AG10803 (cell line): ENCODE measurements at places on chromosomes 4 and X.
A peak's percentile ranks its signal among the peaks of the same experiment; 100 is the strongest.

DNA sequence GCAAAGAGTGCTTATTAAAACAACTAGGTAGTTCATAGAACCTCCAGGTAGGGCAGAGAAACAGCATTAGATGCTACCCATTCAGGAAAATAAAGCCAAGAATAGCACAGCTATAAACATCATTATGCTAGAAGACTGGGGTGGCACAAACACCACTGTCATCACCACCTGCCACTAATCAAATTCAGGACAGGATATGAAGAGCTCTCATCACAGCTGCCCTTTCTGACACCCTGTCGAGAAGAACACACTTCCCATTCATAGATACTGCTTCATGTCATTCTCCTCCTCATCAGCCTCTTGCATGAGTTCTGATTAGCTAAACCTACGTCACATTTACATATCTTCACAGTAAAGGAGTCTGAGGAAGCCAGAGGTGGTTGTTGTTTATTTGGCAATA is 692.3 kb upstream of the HS3ST1 start:
- DNase-seq: no peak

- no peak for DNase-seq
These were observed 15.8 kb downstream of the CYTL1 start for GRCh38 chr4:5003372-5003857.

DNA sequence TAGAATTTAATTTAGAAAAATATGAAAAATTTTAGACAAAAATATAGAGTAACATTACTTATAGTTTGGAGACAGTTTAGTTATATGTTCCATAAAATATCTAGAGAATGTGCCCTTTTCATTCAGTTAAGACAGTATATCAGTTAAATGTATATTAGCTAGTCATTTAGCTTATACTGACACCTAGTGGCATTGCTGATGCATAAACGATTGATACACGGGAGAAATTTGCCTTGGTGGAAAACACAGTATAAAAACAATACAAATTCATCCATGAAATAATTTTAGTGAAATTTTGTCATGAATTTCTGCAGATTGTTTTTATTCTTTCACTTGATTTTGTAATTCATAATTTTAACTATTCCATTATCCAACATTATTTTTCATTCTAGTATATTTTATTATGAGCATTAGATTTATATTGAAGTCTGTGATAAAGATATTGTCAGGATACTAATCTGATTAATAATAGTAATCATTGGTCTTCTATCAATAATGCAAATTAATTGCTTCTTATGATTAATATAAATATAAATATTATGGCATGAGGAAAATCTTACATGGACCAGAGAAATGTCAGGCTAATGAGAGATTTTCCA is 219.0 kb downstream of the TLL1 start:
- DNase-seq: peak; percentile 25

DNA sequence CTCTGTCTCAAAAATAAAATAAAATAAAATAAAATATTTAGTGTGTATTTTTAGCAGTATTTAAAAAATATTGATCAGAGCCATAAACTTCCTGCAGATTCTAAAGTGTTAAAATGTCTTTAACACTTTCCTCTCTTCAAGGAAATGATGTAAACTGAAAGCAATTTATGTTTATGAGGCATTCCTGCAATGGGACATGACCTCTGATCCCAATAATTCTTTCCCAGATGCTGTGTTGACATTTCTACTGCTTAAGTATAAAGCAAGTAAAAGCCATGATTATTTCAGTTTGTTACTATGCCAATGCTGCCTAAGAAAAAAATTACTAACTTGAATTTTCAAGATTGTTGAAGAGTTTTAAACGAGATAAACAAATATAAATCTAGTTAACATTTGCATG is 29.0 kb downstream of the COQ2 start:
- DNase-seq: peak; percentile 86

DNA sequence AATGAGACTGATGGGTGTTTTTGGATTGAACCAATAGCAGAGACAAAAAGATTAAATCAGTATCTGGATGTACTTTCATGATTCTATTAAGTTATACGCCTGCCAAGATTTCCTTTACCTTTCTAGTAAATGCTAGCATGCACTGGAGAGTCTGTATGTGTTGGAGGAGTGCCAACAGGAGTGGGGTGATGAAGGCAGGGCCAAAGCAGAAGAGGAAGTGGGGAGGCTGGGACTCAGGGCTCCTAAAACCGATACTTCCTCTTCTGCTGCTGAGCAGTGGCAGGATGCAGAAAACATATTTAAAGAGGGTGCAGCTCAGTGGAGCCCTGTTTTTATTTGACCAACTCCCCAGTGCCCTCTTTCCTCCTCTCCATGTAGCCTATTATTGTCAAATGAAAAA is 5.6 kb downstream of the CYSLTR1 start:
- no peak for DNase-seq

DNA sequence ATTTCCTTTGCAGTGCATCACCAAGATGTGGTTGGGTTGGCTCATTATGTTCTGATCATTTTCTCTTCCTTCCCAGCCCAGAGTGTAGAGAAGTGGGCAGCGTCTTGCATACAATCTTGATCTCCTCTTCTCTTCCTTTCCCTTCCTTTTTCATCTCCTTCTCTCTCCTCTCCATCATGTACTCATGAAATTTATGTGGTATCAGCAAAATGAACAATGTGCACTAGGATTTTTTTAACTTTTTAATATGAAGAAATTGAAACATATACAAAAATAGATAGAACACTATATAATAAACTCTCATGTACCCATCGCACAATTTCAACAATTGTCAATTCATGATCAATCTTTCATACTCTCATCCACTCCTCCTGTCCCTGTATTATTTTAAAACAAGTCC is 593.5 kb downstream of the BCOR start:
- no peak for DNase-seq

DNA sequence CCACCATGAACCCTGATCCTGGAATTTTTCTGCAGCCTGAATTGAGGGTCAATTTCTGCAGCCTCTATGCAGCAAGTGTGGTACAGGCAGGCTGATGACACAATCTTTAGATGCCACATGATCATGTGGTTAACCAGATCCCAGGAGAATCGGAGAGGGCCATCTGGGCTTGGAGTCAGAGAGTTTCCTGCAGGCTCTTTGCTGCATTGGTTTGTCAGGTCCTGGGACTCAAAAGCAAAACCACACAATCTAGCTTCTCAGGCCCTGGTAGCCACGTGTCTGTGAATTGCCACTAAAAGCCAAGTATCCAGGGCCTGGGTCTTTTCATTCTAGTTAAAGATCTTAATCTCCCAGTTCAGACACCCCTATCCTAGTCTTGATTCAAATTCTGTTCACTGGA is 464.5 kb downstream of the BCOR start:
- peak; percentile 78 for DNase-seq

GRCh38 chr4:172963498-172964294 is 204.9 kb upstream of the GALNT7 start:
- DNase-seq: no peak

DNA sequence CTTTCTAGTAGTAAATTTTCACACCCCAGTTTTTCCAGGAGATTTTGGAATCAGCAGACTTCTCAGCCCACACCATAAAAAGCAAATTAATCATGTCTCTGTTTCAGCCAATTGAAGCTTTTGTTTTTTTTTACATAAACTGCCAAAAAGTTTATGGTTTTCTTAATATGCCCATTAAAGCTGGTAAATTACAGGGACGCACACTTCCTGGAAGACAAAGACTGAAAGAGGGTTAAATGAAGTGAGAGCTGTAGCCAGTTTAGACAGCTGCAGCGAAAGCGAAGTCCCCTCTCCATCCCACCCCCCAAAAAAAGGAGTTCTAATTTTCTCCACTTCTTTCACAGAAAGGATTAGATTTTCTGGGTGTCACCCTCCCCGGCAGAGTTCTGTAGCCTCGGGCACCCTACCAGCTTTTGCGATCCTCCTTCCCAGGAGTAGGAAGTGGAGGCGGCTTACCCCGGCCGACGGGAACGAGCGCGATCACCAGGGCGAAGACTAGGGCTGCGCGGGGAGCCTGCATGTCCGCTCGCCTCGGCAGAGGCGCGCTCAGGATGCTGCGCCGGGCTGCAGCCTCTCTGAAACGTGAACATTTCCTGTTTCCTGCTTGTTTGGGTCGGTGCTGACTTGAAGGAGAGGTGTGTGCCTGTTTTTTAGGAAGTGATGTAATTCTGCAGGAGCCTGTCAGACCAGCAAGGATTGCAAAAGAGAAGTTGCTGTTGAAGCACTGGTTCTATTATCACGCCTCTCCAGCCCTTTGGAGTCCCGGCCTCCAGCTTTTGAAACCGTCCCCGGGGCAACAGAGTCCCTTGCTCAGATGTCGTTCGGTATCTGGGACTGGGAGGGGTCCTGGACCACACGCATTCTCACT is at the start of gene TMEM154:
TMEM154 (minus strand) TSS at position 584 of the 868 bp plus-strand sequence; CDS start at position 520, 64 bp downstream.
- DNase-seq: peak; percentile 67

GRCh38 chr4:146224326-146224966 is 10.1 kb downstream of the REELD1 start:
- no peak for DNase-seq

DNA sequence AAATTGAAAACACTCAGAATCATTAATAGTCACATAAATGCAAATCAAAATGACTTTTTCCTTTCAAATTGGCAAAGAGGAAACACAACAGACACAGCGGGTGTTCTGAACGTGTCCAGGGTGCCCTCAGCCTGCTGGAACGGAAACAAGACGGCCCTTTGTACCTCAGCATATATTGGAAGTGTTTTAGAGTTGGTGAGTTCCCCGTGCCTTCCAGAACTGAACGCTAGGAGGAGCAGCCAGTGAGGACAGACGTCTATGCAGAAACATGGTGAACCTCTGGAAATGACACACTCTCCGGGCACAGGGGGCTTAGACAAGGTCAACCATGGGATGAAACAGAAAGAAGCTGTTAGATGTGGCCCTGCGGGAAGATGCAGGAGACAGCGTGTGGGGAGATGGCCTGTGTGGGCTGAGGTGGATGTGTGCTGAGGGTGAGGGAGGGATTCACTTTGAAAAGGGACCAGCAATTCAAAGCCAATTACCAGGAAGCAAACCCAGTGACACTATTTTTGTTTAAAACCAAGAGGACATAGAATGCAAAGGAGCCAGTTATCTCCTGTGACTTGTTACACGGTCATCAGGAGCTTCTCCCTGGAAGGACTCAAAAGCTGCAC is 40.4 kb downstream of the RNF212 start:
- DNase-seq: peak; percentile 54

- DNase-seq: peak; percentile 72
These were observed 2.7 kb downstream of the GRIA3 start for GRCh38 chrX:123186801-123187200.

DNA sequence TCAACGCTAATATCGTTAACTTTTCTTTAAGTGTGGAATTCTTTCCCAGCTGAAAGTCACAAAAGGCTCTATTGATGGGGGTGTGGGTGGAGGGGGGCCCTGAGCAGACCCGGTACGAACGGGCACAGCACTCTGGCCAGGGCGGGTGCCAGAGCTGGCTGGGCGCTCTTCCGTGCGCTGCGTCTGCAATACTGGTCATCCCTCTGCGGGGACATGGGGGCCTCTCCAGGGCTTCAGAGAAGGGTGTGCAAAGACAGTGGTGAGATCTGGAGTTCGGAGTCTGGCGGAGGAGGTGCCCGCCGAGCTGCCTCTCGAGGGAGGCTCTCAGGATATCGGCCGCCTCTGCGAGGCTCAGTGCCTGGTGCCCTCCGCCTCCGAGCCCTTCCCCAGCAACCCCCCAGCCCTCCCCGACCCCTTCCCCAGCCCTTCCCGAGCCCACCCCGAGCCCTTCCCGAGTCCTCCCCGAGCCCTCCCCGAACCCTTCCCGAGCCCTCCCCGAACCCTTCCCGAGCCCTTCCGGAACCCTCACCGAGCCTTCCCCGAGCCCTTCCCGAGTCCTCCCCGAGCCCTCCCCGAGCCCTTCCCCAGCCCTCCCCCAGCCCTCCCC is 34.3 kb downstream of the FGFRL1 start:
- no peak for DNase-seq

- DNase-seq: no peak
These were observed 65.0 kb downstream of the FAT1 start for GRCh38 chr4:186658657-186659056.

GRCh38 chr4:22474636-22475310 is 41.1 kb downstream of the ADGRA3 start:
- DNase-seq: no peak

DNA sequence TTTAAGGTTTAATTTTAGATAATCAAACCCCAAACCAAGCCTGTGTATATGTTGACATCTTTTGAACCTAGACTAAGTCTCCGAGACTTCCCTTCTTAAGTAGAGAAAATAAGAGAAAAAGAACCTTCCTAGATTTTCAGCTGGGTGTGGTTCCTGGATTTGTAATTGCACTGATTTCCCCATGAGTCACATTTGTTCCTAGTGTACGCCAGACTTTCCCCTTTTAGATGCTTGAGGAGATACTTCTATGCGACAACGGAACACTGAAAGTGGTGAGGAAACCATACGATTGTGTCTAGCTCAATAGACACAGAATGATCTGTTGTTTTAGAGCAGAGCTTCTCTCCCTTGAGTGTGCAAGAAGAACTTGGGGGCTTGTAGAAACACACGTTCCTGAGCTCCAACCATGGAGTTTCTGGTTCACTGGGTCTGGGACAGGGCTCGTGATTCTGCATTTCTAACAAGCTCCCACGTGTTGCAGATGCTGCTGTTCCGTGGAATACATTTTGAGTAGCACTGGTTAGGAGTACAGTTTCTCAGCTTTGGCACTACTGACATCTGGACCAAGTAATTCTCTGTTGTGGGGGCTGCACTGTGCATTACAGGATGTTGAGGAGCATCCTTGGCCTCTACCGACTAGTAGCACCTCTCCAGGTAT is 87.1 kb downstream of the AMELX start:
- DNase-seq: peak; percentile 36

DNA sequence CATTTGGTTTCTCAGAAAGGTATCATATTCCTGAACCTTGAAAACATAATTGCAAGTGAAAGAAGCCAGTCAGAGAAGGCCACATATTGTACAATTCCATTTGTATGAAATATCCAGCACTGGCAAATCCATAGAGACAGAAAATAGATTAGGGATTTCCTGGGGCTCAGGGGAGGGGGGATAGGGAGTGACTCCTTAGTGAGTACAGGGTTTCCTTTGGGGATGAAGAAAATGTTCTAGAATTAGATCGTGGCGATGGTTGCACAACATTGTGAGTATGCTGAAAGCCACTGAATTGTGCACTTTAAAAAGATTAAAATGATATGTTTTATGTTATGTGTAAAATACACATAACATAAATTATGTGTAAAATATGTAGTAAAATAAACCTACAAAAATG is 10.3 kb downstream of the XPNPEP2 start:
- no peak for DNase-seq

GRCh38 chrX:23804578-23804977 is 21.6 kb downstream of the SAT1 start:
- no peak for DNase-seq

- no peak for DNase-seq
These were observed 761.8 kb upstream of the ATOH1 start for GRCh38 chr4:93066749-93067148.

- no peak for DNase-seq
These were observed 868.9 kb downstream of the PDHA2 start for GRCh38 chr4:96708766-96709165.

- no peak for DNase-seq
These were observed 37.1 kb downstream of the PCDH10 start for GRCh38 chr4:133186210-133186609.

- DNase-seq: no peak
These were observed 338.6 kb upstream of the MAGEB2 start for GRCh38 chrX:29876733-29877132.

GRCh38 chr4:10074767-10075105 is 41.9 kb downstream of the WDR1 start:
- peak; percentile 61 for DNase-seq

GRCh38 chrX:129769467-129770154 is 10.1 kb upstream of the SASH3 start:
- DNase-seq: no peak
